AG04449 (cell line): ENCODE measurements at places on chromosomes 5 and 9.

DNA sequence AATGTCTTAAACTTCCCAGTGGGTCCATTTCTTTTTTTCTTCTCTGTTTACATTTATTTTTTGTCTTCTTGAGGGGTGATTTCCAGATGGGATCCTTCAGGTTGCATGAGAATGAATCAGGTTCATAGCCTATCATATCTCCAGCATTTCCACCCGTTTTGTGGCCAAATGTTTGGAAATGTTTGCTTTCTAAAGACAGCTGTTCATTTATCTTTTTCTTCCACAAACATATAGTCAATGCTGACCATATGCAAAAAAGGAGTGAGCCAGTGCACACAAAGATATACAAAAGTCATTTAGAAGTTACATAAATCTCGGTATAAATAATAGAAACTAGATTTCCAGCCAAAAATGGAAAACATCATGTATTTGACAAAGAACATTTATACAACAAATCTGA lies 71.6 kb upstream of the STC2 start:
- no peak for DNase-seq

DNA sequence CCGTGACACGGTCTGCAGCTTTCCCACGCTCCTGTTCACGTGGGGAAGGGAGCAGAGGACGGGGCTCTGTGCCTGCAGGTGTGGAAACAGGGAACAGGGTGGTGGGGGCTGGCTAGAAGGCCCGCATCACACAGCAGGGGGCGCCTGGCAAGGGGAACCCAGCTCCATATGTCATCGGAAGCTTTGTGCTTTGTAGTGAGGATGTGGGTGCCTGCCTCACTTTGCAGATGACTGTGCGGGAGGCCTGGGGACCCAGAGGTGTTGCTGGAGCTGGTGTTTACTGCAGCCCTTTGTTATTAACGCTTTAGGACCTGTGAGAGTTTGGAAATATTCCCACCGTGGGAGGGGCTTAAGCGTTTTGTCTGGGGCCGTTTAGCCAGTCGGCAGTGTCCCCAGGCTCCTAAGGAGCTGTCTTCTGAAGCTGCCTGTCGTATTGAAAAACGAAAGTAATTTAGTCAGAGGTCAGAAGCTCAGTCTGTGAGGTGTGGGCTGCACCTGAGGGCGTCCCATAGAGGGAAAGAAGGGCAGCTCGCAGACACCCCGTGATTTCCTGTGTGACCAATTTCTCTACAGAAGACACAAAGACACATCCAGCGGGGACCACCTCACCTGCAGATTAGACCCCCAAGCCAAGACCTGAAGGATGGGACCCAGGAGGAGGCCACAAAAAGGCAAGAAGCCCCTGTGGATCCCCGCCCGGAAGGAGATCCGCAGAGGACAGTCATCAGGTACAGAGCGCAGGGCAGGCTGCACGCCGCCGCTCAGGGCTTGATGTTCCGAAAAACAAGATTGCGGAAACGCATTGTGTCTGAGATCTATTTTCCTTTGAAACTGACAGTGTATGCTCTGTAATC lies 9.1 kb downstream of the MAN1B1 start:
- no peak for DNase-seq

GRCh38 chr9:114930056-114930812 lies at the start of gene TNFSF8:
TNFSF8 (minus strand) TSS chr9:114930591; CDS start chr9:114930303, 288 bp downstream.
- DNase-seq = no peak

DNA sequence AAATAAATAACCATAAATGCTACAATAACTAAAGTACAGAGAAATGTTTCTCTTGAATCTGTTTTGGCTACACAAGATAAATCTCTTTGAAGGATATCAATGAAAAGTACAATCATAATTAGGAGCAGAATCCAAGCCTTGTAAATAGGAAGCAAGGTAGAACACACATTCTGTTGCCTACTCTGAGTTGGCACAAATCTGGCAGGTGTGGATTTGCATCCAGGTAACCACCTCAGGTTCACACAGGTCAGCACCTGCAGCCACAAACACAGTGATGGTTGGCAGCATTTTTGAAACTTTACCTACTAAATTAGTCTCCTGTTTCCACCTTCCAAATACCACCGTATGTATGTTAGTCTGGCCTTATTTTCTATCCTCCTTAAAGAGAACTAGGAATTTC lies 105.3 kb upstream of the PIK3R1 start:
- no peak for DNase-seq

GRCh38 chr5:31768046-31768445 lies 129.1 kb downstream of the PDZD2 start:
- DNase-seq = no peak

DNA sequence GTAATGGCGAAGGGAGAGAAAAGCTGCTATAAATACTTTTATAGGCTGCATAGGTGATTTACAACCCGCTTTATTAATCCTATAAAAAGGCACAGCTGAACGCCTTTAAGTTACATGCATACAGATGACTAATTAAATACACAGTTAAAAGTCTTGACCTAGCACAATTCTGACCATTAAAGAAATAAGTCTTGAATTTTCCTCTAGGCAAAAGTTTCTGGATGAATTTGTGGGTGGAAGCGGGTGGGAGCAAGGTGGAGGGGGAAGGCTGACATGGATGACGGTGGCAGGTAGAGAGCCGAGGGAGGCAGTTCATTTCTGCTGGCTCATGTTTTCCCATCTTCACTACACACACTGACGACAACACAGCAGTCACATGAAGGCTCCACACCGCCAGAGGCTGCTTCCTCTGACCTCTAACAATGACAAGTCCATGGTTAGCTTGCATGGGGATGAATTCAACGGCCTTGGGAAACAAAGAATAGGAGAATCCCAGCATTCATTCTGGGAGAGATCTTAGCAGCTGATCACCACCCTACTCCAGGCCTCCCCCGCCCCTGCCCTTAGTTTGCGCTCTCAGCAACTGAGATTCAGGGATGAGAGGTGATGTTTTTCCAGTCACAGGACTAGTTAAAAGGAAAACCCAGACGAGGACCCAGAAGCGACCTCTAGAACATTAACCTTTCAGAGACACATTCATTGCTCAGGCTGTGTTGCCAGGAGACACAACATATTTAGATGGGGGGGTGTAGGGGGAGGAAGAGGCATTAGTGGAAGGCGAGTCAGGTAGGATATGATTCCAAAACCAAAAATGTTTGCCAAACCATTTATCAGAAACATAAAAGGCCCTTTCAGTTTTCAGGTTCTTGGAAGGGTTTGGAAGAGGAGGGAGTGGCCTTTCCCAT lies 329.3 kb downstream of the PIK3R1 start:
- DNase-seq = no peak

DNA sequence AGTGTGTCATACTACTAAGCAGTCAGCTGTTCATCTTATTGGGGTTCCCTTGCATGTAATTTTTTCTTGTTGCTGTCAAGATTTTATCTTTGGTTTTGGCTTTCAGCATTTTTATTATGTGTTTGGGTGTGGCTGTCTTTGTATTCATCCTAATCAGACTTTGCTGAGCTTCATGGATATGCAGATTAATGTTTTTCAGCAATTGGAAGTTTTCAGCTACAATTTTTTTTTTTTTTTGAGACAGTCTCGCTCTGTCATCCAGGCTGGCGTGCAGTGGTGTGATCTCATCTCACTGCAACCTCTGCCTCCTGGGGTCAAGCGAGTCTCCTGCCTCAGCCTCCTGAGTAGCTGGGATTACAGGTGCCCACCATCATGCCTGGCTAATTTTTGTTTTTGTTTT lies 108.8 kb downstream of the BARX1 start:
- DNase-seq = no peak

DNA sequence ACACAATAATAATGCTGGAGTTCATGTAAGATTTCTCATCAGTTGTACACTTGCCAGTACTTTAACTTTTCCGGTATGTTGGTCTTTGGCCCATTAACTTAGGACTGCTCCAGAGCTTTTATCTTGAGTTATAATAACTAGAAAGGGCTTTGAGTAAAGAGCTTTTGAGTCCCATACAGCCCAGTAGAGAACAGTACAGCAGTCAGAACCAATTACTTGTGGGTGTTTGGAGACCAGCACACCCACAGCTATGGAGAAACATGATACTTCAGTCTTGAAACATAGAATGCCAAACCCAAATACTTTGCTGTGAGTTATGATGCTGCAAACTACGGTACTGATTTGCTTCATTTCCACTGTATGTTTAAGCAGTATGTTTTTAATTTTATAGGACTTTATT lies 374.3 kb downstream of the CCDC171 start:
- DNase-seq = no peak

GRCh38 chr5:54615381-54615780 lies 97.8 kb downstream of the SNX18 start:
- DNase-seq = no peak

DNA sequence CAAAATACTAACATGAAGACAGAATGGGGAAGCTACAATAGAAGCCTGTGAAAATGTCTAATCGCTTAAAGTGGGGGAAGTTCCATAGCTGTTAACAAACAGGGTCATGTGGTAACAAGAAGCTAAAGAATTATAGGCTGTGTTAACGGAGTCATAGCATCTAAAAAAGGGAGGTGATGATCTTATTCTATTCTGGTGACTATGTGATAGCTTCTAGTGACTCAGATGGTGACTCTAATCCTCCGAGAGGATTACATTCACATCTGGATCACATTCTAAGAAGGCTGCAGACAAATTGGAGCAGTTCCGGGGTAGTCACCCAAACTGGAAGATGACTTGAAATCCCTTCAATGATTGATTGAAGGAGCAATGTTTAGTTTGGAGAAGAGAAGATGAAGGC lies 142.1 kb downstream of the LIFR start:
- no peak for DNase-seq

DNA sequence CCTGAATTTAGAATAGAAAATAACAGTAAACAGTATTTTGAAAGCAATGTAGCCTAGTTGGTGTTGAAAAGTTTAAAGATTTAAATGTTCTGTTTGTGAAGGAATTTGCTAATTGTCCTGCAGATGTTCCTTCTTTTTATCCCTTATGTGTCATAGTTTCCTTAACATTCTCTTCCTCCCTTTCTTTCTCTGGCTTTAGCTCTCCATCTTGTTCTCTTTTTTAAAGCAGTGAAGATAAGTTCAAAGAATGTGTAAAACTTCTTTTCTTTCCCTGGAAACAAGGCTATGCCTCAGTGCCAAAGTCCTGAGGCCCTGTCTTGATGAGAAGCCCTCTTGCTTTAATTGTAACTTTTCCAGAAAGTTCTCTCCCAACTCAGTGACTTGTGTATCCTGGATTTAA lies 24.4 kb upstream of the GAS1 start:
- no peak for DNase-seq

GRCh38 chr5:11897781-11898180 lies 6.5 kb downstream of the CTNND2 start:
- DNase-seq = no peak
